ENCODE measurements at places on chromosomes 5 and 9.

DNA sequence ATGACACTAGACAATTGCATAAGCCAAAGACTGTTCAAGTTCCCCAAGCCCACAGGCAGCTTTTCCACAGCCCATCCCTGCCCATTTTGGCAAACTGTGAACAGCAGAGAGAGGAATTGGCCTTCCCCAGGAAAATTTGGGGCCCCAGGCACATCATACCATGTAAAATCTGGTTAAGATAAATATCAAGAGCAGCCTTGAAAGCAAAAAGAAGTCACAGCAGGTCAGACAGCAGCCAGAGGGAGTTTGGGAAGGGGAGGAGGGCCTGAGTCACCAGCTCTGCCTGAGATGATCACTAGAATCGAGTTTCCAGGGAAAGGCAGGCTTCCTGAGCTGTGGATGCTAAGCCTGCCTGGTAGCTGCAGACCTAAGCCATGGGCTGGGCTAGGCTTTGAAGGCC is 179.2 kb downstream of the RFK start:
- DNase-seq = peak; percentile 69

- no peak for DNase-seq
Observed at GRCh38 chr9:116558035-116558434, 129.1 kb upstream of the TRIM32 start.

DNA sequence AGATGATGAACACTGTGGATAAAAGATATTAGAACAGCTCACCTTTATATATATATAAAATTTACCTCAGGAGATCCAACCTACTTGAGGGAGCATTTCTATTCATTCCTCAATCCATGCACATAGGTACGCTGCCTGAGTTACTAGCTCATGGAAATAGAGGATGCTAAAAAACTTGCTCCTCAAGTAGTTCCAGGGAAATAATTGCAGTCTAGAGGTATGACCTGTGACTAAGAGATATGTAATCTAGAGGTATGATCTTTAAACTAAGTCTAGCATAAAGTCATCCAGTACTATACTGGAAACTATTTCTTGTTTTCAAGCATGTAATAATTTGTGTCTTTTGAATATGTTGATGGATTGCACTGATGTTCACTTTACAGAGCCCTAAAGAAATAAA is 471.2 kb downstream of the TAF11L14 start:
- no peak for DNase-seq

DNA sequence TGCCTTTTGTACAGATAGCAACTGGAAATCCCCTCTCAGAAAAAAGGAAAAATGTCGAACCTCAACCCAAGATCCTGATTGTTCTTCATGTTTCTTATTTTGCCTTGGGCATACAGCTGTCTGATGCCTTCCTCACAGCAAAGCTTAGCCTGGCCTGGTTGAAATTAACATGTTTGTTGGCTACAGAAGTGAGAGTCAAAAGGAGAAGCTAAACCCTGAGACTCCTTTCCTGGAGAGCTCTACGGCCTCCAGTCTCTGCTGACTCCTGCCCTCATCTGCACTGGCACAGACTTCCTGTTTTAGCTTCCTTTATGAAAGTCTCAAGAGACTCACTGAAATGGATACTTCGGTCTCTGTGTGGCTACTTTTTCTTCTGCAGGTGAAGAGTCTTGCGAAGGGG is 186.7 kb downstream of the PARP8 start:
- no peak for DNase-seq

DNA sequence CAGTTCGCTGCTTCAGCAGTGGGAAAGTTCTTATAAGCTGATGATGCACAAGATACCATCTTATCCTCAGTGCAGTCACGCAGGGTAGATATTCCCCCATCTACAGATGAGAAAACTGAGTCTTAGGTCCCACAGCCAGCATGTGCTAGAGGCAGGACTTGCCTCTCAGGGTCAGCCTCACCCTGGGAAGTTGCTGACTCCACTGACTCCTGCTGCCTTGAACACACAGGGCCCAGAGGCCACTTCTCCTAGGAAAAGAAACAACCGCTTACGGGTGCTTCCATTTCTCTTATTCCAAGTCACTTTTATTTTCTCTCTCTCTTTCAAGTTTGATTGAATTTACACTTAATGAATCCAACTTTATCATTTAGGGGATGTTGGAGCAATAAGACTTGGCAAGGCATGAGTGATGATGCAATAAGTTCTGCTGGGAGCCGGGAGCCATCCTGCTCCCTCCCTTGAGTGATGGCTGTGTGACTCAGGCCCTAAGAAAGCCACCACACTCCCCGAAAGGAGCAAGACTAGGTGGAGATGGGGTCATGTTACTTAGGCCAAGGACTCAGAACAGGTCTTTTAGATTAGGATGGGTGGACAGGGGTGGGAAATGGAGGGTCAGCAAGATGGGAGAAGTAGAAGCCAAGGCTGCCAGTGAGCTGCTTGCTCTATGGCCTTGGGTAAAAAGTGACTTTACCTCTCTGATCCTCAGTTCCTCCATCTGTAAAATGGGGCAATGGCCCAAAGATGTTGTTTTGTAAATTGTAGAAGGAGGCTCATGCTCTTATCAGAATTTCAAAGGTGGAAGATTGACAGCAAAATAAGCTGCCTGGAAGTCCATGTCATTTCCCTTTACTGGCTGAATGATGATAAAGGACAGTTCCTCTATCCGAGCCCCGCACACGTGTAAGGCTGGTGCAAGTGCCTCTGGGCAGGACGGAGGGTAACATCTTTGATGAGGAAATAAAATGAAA is 67.4 kb upstream of the ZNF618 start:
- DNase-seq = peak; percentile 88

GRCh38 chr5:138705567-138705966 is 47.7 kb upstream of the CTNNA1 start:
- DNase-seq = no peak

DNA sequence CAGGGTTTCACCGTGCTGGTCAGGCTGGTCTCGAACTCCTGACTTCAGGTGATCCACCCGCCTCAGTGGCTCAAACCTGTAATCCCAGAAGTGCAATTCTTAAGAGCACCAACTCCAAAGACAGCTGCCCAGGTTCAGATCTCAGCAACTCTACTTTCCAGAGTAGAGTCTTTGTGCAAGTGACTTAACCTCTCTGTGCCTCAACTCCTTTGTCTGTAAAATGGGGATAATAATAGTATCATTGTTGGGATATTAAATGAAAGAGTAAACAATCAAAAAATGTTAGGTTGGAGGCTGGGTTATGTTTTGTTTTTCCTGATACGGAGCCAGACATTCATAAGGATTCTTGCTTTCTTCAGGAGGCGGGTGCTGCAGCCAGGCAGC is 45.0 kb downstream of the FOXI1 start:
- no peak for DNase-seq

DNA sequence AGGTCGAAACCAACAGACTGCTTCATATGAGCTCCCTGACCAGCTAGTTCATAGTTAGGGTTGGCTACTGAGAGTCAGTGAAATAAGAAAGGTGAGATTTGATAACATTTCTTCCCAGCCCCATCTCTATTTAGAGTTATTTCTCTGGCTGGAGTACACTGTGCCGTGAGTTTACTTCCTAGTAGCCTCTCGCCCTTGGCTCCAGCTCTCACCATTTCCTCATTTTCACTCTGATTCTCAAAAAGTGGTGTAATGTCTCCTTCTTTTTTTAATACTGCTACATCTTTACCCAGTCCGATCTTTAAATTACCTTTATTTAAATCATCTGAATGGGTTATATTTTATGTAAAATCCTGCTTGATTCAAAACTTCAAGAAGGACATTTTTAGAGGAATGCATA is 100.4 kb upstream of the FAM174A start:
- DNase-seq = no peak

DNA sequence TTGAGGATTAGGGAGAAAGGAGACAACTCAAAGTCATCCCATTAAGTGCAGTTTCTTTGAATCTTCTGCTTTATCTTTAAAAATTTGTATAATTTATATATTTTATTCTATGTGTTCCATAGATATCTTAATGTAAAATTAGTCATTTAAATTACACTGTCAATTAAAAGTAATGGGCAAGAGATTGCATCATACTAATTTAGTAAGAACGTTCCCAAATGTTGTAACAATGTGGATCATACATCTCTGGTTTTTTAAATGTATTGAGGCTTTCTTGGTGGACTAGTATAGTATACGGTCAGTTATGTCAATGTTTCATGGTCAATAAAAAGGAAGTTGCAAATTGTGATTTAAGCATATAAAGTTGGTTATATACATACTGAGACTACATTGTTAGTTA is 6.2 kb downstream of the TSLP start:
- DNase-seq = no peak

GRCh38 chr9:115832031-115832430 is 321.6 kb upstream of the PAPPA start:
- no peak for DNase-seq

All from iris pigment epithelial cell (primary cell).